ENCODE measurements at places on chromosomes 7 and 10.

DNA sequence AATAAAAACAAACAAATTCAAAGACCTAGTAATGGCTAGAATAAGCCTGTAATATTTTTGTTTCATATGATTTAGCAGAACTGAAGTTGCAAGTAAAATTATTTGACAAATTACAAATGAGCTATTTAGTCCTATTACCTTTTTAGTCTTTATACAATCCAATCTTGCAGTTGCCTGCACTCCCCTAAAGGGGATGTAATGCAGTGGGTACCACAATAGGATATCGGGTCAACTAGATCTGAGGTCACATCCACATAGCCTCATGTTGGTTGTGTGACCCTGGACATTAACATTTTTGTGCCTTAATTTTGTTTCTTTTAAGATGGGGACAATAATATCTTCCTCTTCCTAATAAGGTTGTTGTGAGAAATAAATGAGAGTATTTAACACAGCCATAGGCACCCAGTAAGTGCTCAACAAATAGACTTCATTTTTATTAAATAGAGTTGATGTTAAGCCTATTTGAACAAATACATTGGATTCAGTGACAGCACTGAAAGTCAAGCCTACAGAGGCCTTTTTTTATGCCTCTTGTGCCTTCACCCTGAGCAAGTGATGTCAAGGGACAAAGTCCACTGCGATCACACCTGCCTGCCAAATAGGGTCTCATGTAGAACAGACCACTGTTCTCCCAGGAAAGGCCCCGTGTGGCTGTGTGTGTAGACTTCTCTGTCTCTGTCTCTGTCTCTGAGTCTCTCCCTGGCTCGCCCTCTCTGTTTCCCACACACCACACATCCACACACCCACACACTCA, 124.8 kb downstream of the EVX1 start:
- H3K27ac ChIP-seq = peak overlapping the region; percentile 26
- no peak overlapping the region for H3K4me3 ChIP-seq
- H3K27me3 ChIP-seq = no peaks in the 10 kb centered on the region

DNA sequence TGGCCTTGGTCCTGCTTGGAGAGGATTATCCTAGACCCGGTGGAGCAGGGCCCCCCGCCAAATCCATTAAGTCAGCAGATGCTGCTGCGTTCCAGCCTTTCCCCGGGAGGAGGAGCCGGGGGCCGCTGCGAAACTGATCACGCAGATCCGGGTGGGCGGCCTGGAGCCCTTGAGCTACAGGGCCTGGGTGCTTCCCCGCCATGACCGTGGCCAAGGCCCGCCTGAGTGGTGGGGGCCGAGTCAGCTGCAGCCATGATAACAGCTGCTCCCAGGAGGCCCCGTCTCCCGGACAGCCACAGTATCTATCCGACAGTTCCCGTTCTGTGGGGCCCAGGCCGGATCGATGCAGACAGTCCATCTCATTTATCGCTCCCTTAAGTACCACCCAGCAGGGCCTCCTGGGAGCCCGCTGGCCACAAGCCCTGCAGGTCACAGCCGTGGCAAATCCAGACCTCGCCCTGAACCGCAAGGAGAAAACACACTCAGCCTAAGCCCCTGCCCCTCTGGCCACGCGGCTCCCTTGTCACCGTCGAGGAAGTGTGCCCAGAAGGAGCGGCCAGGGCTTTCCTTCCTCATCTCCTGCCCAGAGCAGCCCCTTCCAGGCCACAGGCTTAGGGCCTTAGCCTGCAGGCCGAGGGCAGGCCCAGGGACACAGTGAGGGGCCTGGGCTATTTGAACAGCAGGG, 34.4 kb upstream of the SLC29A4 start:
- peak overlapping the region; percentile 57 for H3K27ac ChIP-seq
- H3K36me3 ChIP-seq = no peaks in the 10 kb centered on the region
- DNase-seq = peak; percentile 35
- no peaks in the 10 kb centered on the region for H3K27me3 ChIP-seq
- no peaks in the 10 kb centered on the region for H3K4me1 ChIP-seq
- H3K4me3 ChIP-seq = no peak overlapping the region

GRCh38 chr10:98446151-98446660, 529 bp downstream of the HPS1 start:
- H3K4me3 ChIP-seq = peak overlapping the region; percentile 75
- no peaks in the 10 kb centered on the region for H3K4me1 ChIP-seq
- DNase-seq = no peak

- no peaks in the 10 kb centered on the region for H3K4me1 ChIP-seq
- no peaks in the 10 kb centered on the region for H3K36me3 ChIP-seq
- no peak for DNase-seq
- no peak overlapping the region for H3K27ac ChIP-seq
Observed at GRCh38 chr7:20019757-20020432, 197.3 kb downstream of the MACC1 start.

- no peaks in the 10 kb centered on the region for H3K36me3 ChIP-seq
- no peak overlapping the region for H3K4me3 ChIP-seq
- no peaks in the 10 kb centered on the region for H3K4me1 ChIP-seq
- no peaks in the 10 kb centered on the region for H3K27me3 ChIP-seq
- no peak overlapping the region for H3K27ac ChIP-seq
Observed at GRCh38 chr10:58164517-58164916, 103.2 kb downstream of the IPMK start.

- H3K36me3 ChIP-seq = no peaks in the 10 kb centered on the region
- no peak overlapping the region for H3K27ac ChIP-seq
- no peak overlapping the region for H3K4me3 ChIP-seq
- no peaks in the 10 kb centered on the region for H3K4me1 ChIP-seq
- no peak for DNase-seq
- H3K27me3 ChIP-seq = no peaks in the 10 kb centered on the region
Observed at GRCh38 chr10:123236126-123236525, 81.9 kb downstream of the BUB3 start.

- H3K27me3 ChIP-seq = no peaks in the 10 kb centered on the region
- H3K27ac ChIP-seq = no peak overlapping the region
- no peak overlapping the region for H3K4me3 ChIP-seq
- DNase-seq = no peak
- H3K36me3 ChIP-seq = no peaks in the 10 kb centered on the region
Observed at GRCh38 chr7:91656541-91657482, 223.7 kb downstream of the MTERF1 start.

GRCh38 chr10:35467186-35467585, 130.9 kb downstream of the CCNY start:
- no peaks in the 10 kb centered on the region for H3K27me3 ChIP-seq
- DNase-seq = no peak
- H3K36me3 ChIP-seq = no peaks in the 10 kb centered on the region
- peaks cover 7% of the 10 kb centered on the region for H3K4me1 ChIP-seq
- H3K4me3 ChIP-seq = no peak overlapping the region
- H3K27ac ChIP-seq = no peak overlapping the region

- H3K27me3 ChIP-seq = no peaks in the 10 kb centered on the region
- no peak for DNase-seq
- no peak overlapping the region for H3K4me3 ChIP-seq
- H3K36me3 ChIP-seq = no peaks in the 10 kb centered on the region
- H3K4me1 ChIP-seq = no peaks in the 10 kb centered on the region
Observed at GRCh38 chr7:148042935-148043631, 547.5 kb upstream of the C7orf33 start.

- no peaks in the 10 kb centered on the region for H3K4me1 ChIP-seq
- H3K36me3 ChIP-seq = no peaks in the 10 kb centered on the region
- H3K27me3 ChIP-seq = no peaks in the 10 kb centered on the region
Observed at GRCh38 chr7:33423646-33424020, 294.3 kb downstream of the BBS9 start.

GRCh38 chr7:31512166-31512565, 1.7 kb upstream of the ITPRID1 start:
- H3K36me3 ChIP-seq = no peaks in the 10 kb centered on the region
- no peak overlapping the region for H3K4me3 ChIP-seq
- no peaks in the 10 kb centered on the region for H3K4me1 ChIP-seq
- DNase-seq = no peak
- H3K27ac ChIP-seq = peak overlapping the region; percentile 68

- no peaks in the 10 kb centered on the region for H3K4me1 ChIP-seq
- DNase-seq = no peak
- H3K27ac ChIP-seq = no peak overlapping the region
- no peak overlapping the region for H3K4me3 ChIP-seq
Observed at GRCh38 chr7:43554423-43554822, 28.5 kb upstream of the STK17A start.

DNA sequence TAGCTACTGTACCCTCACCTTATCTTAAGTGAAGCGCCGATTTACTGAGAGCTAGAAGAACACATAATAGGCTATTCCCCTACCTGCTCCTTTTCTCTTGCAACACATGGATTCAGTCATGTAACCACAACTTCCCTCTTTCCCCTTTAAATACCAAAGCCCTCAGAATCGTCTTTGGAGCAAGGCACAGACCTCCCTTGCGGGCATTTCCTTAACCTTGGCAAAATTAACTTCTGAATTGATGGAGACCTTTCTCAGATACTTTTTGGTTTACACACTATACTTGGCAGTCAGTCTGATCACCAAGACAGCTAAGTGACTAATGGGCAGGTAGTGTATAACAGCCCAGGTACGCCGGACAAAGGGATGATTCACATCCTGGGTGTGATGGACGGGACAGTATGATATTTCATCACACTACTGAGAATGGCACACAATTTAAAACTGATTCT, 72.7 kb upstream of the SEC61G start:
- no peak overlapping the region for H3K4me3 ChIP-seq
- no peaks in the 10 kb centered on the region for H3K27me3 ChIP-seq
- H3K36me3 ChIP-seq = no peaks in the 10 kb centered on the region
- no peak overlapping the region for H3K27ac ChIP-seq
- no peak for DNase-seq

- no peaks in the 10 kb centered on the region for H3K27me3 ChIP-seq
- no peak overlapping the region for H3K27ac ChIP-seq
- DNase-seq = no peak
- H3K36me3 ChIP-seq = no peaks in the 10 kb centered on the region
- H3K4me1 ChIP-seq = no peaks in the 10 kb centered on the region
- H3K4me3 ChIP-seq = no peak overlapping the region
Observed at GRCh38 chr7:32518534-32519140, 23.3 kb downstream of the AVL9 start.

DNA sequence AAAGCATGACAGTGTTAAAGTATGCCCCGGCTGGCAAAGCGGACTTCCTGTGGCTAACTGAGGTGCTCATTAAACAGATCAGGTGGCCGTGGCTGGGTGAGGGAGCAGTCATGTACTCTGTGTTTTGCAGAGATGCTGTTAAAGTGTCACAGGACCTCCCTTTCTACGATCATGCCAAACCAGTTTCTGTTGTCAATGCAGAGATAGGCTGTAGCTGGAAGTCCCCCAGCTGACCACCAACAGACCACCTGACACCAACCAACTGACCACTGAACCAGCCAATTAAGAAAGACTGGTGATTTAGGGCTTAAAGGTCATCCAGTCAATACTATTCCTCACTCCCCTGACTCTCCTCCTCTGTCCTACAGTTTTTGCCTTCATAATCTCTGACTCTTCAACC, 431.1 kb upstream of the LRGUK start:
- DNase-seq = no peak
- no peaks in the 10 kb centered on the region for H3K36me3 ChIP-seq
- H3K27ac ChIP-seq = no peak overlapping the region
- H3K27me3 ChIP-seq = no peaks in the 10 kb centered on the region

DNA sequence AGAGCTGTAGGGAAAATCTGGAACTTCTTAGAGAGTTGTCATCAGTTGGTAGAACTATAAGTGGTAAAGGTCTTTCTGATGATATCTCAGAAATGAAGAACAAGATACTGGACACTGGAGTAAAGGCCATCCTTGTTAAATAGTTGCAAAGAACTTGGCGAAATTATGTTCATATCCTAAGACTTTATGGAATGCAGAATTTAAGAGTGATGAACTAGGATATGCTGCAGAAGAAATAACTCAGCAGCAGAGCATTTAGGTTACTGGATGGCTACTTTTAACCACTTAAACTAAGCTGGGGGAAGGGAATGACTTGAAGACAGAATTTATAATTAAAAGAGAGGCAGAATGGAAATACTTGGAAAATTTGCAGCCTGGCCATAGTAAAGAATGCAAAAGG, 23.7 kb downstream of the PTEN start:
- H3K27ac ChIP-seq = no peak overlapping the region
- H3K27me3 ChIP-seq = no peaks in the 10 kb centered on the region
- no peak overlapping the region for H3K4me3 ChIP-seq
- no peaks in the 10 kb centered on the region for H3K36me3 ChIP-seq
- no peak for DNase-seq
- H3K4me1 ChIP-seq = no peaks in the 10 kb centered on the region

- H3K4me1 ChIP-seq = peaks cover 25% of the 10 kb centered on the region
- peak overlapping the region; percentile 95 for H3K27ac ChIP-seq
- no peaks in the 10 kb centered on the region for H3K36me3 ChIP-seq
- no peaks in the 10 kb centered on the region for H3K27me3 ChIP-seq
- H3K4me3 ChIP-seq = peak overlapping the region; percentile 45
- no peak for DNase-seq
Observed at GRCh38 chr7:74479961-74480829, 26.5 kb downstream of the GTF2IRD1 start.

GRCh38 chr10:120426306-120426705, 30.7 kb upstream of the PLPP4 start:
- H3K4me3 ChIP-seq = no peak overlapping the region
- H3K27me3 ChIP-seq = peaks cover 3% of the 10 kb centered on the region
- DNase-seq = no peak
- no peak overlapping the region for H3K27ac ChIP-seq
- H3K4me1 ChIP-seq = no peaks in the 10 kb centered on the region
- H3K36me3 ChIP-seq = no peaks in the 10 kb centered on the region

DNA sequence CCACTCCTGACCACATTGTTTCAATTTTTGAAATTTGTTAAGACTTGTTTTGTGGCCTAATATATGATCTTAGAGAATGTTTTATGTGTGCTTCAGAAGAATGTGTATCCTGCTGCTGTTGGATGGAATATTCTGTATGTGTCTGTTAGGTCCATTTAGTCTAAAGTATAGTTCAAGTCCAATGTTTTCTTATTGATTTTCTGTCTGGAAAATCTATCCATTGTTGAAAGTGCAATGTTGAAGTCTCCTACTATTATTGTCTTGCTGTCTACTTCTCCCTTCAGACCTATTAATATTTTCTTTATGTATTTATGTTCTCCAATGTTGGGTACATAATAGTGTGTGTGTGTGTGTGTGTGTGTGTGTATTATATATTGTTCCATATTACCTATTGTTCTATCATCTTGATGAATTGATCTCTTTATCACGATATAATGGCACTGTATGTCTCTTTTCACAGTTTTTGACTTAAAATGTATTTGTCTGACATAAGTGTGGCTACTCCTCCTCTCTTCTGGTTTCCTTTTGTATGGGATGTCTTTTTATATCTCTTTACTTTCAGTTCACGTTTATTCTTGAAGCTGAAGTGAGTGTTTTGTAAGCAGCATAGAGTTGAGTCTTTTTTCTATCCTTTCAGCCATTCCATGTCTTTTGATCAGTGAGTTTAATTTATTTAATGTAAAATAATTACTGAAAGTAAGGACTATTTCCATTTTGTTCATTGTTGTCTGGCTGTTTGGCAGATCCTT, 61.3 kb downstream of the AKR1D1 start:
- no peak overlapping the region for H3K27ac ChIP-seq
- H3K4me1 ChIP-seq = no peaks in the 10 kb centered on the region
- H3K36me3 ChIP-seq = no peaks in the 10 kb centered on the region
- H3K27me3 ChIP-seq = no peaks in the 10 kb centered on the region
- no peak for DNase-seq

- no peaks in the 10 kb centered on the region for H3K27me3 ChIP-seq
- no peak for DNase-seq
- H3K4me3 ChIP-seq = no peak overlapping the region
- H3K36me3 ChIP-seq = no peaks in the 10 kb centered on the region
- H3K27ac ChIP-seq = no peak overlapping the region
- H3K4me1 ChIP-seq = no peaks in the 10 kb centered on the region
Observed at GRCh38 chr10:119761106-119761505, 35.3 kb downstream of the INPP5F start.

- peaks cover 11% of the 10 kb centered on the region for H3K36me3 ChIP-seq
- H3K4me3 ChIP-seq = no peak overlapping the region
- H3K27me3 ChIP-seq = no peaks in the 10 kb centered on the region
- no peaks in the 10 kb centered on the region for H3K4me1 ChIP-seq
Observed at GRCh38 chr7:149475121-149476045, 14.5 kb upstream of the ZNF777 start.

Measured in breast epithelium (tissue), 4 donors.